ENCODE measurements at places on chromosomes 2 and 18. TPM values are rescaled to one million over a fixed set of nuclear protein-coding genes. Genes with fewer than 3 reads are reported as not detected.

IL36A gene
- not detected for polyA plus RNA-seq

ERMN gene
- polyA plus RNA-seq = 0.28 TPM

- DNase-seq = no peak
Measured at GRCh38 chr18:63949068-63949737, at the start of gene HMSD. Gene HMSD (plus strand): TSS chr18:63949301. CDS start chr18:63953456, 4,155 bp downstream.

UNC80 gene
- polyA plus RNA-seq = 1.9 TPM

MARCO gene
- polyA plus RNA-seq = 0.48 TPM

DNA sequence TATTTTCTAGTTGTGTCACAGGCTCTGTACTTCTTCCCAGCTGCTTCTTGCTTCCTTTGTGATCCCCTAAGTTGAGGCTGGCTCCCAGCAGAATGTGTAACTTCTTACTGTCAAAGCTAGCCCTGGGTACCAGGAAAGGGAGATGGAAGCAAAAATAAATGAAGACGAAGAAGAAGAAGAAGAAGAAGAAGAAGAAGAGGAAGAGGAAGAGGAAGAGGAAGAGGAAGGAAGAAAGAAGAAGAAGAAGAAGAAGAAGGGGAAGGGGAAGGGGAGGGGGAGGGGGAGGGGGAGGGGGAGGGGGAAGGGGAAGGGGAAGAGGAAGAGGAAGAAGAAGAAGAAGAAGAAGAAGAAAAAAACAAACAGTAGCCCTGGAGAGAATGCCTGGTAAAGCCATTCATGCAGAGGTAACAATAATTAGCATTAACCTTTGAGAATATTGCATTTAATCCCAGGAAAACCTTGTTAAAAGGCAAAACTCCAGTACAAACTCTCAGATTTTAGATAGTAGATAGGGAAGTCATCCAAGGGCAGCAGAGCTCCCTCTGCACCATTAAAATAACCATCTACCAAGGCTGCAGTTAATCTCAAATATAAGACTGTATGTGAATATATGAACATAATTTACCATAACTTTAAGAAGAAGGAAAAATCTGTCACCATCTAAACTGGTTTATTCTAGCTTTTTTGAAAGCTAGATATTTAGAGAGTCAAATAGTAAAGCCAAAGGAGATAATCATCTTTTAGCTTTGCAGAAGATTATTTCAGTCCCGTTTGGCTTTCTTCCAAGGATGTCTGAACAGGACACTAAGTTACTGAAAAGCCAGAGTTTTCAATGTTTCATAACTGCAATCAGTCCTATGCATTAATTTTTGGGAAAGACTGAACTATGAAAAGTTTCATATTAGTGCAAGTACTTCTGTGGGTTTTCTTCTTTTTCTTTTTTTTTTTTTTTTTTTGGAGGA is 44.3 kb upstream of the FBXO11 start:
- no peak for DNase-seq

GRCh38 chr2:15271276-15271675 is 289.9 kb downstream of the NBAS start:
- DNase-seq = no peak

DNA sequence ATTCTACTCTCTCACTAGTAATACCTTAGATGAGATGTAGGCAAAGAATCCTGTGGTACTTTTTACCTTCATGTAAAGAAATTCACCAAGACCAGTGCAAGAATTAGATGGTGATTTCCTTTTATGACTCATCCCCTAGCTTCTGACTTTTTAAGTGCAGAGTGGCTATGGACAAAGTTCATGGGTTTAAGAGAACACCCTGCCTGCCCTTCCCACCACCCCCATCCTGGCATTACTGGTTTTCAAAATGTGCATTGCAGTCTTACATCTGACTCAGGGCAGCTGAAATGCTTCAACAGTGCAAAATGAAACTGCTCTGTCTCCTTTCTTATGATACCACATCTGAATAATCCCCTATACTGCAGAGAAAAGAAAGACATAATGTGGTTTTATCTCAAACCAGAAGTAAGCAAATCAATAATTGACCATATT is 22.6 kb downstream of the MAIP1 start:
- no peak for DNase-seq

DNA sequence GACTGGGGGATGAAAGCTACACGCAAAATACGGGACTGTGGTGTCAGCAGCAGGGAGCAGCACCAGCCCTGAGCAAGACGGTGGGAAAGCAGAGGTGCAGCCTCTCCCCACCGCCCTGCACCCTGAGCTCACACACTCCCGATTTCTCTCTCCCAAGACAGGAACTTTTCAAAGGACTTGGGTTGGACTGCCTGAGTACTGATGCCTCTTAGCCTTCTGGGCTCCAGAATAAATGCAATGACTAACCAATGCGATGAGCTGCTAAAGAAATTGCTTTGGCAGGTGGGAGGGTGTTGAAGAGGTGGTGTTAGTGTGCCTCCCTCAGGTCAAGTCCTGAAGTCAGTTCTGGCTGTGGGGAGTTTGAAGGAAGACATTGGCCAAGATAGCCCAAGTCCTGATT is 9.6 kb downstream of the TRIM54 start:
- no peak for DNase-seq

RNF144A gene
- 29.4 TPM for polyA plus RNA-seq

DNA sequence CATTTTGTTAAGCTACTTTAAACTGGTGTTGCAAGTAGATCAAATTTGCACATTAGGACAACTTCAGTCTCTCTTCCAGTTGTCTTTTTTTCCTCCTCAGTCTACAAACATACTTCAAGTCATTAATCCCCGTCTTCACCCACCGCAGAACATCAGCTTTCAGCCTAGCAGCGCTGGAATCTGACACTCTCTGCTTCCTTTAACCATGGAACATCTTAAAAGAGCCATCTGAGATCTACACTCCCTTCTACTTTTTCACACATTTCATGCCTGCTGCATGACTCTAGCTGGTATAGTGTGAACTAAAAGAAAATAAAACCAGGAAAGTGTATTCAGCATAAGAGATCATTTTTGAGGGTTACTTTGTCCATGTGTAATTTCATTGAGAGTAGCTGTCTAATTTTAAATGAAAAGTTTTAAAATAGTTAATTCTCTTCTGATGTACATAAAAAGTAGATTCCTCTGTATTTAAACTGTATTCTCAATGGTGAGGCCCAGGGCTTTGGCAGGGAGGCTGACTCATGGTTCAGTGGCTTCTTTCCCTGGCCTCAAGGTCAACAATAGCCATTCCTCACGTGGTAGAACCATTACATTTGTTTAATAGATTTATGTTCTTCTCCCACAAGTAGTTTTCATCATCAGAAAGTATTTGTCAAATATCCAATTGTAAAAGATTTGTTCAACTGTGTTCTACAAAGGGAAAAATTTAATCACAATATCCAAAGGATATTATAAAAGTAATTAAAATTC is 16.5 kb downstream of the SGPP2 start:
- no peak for DNase-seq

- no peak for DNase-seq
Measured at GRCh38 chr2:176891857-176892256, 320.7 kb upstream of the HNRNPA3 start.

- no peak for DNase-seq
Measured at GRCh38 chr2:99140056-99140859, 1.2 kb upstream of the C2orf15 start.

HOXD9 gene
- polyA plus RNA-seq = 0.88 TPM

SIX3 gene
- not detected for polyA plus RNA-seq

GRCh38 chr2:149690825-149691224 is 103.2 kb upstream of the MMADHC start:
- no peak for DNase-seq

GRCh38 chr2:11480406-11480805 is 14.4 kb upstream of the E2F6 start:
- no peak for DNase-seq

Measured in right lung (tissue), 10 donors.